ENCODE measurements at places on chromosomes 13 and 19.
A peak's percentile ranks its signal among the peaks of the same experiment; 100 is the strongest.

DNA sequence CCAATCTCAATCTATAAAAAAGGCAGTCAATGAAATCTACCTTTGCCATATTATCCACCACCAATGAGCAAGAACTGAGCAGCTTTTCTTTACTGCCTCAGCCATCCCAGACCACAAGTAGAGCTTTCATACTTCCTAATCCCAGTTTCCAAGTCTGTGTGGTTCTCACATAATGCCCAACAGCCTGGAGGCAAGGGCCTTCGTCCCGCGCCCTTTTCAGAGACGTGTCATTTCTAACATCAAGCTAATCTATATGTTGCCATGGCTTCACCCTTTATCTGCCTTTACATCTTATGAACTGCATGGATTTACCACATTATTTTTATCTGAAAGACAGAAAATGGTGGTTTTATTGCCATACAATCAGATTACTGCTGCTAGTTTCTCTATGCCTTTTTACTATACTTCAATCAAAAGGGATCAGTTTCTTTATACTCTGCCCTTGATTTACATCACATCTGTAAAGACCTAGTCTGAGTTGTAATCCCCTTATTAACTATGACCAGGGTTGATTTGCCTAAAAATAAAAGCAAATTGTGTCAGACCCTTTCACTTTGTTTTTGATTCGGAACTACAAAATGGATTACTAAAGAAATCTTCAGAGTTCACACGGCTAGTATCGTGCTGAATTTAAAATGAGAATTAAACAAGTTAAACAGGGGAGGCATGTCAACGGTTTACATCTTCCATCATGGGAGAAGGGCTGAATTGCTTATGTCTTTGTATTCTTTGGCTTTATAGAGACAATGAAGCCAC is 5.9 kb downstream of the EFNB2 start:
- no peak for DNase-seq

GRCh38 chr19:17797424-17798201 is 2.7 kb downstream of the B3GNT3 start:
- DNase-seq, result peak; percentile 85

DNA sequence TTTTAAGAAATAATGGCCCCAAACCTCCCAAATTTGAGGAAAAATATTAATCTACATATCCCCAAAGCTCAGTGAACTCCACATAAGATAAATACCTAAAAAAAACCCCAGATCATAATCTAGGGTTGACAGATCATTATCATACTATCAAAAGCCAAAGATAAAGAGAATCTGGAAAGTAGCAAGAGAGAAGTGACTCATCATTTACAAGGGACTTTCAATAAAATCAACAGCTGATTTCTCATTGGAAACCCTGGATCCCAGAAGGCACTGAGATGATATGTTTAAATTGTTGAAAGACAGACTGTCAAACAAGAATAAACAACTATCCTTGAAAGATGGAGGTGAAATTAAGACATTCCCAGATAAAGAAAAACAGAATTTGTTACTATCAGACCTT is 199.3 kb downstream of the KCNRG start:
- DNase-seq, result no peak

- no peak for DNase-seq
Observed at GRCh38 chr13:79090552-79091124, 315.4 kb downstream of the RBM26 start.

GRCh38 chr13:96551546-96551945 is 442.7 kb downstream of the OXGR1 start:
- DNase-seq, result no peak

Measured in activated CD4-positive, alpha-beta T cell treated with anti-CD3 and anti-CD28 coated beads for 48 hours (primary cell).